ENCODE measurements at places on chromosomes 12 and 14.

DNA sequence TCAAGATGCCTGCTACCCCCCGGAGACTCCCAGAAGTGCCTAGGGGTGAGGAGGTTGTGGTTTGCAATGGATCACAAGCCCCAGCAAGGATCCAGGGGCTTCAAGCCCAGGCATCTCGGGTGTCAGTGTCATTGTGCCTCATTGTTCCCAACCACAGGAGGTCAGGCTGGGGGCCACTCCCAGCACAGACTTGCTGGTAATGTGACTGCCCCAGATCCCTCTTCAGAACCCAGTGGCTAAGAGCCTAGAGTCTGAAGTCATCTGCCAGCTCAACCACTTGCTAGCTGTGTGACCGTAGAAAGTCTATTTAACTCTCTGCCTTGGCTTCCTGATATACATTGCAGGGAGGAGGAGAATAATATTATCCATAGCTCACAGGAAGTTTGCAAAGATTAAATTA is 7.7 kb upstream of the ASB2 start:
- peak; percentile 6 for DNase-seq

DNA sequence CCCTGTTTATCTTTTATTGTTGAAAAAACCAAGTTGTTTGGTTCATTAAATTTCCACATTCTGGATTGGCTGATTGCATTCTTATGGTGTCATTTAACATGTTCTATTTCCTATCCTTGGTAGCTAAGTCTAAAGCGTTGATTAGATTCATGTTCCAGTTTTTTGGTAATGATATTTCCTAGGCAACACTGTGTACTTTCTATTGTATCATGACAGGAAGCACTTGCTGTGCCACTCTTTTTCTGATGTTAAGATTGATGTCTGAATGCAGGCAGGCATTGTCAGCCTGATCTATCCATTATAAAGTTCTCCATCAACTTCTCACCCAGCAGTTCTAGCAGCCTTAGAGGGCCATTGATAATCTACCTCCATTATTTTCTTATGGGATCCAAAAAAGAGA is 91.1 kb upstream of the ARID2 start:
- DNase-seq: no peak

GRCh38 chr12:59329462-59329861 is 266.4 kb upstream of the SLC16A7 start:
- no peak for DNase-seq

DNA sequence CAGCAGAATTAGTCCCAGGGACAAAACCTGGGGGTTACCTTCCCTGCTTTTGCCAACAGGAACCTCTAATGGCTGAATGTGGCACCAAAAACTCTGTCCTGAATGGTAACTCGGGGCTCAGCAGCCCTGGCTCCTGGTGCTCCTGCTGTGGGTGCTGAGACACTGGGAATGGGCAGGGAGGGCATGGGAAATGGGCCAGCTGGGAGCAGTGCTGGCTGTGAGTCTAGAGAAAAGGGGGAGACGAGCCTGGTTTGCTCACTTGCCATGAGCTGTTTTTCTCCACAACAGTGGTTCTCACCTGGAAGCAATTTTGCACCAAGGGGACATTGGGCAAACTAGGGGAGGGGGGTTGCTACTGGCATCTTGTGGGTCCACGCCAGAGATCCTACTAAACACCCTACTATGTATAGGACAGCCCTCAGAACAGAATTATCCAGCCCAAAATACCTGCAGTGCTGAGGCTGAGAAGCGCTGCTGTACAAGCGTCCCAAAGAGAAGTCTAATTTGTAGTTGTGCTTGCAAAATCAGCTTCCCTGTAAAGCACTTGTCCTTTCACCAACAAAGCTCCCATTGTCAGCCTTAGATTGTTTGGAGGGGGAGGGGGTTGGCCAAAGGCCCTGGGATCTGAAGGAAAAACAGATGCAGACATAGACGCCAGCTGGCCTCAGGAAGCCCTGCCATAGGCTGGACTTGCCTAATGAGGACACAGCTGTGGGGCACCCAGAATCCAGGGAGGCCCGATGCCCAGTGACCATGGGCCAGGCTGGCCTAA is 3.6 kb downstream of the LRRC74A start:
- no peak for DNase-seq

GRCh38 chr14:70685474-70686197 is 43.9 kb downstream of the TTC9 start:
- no peak for DNase-seq

DNA sequence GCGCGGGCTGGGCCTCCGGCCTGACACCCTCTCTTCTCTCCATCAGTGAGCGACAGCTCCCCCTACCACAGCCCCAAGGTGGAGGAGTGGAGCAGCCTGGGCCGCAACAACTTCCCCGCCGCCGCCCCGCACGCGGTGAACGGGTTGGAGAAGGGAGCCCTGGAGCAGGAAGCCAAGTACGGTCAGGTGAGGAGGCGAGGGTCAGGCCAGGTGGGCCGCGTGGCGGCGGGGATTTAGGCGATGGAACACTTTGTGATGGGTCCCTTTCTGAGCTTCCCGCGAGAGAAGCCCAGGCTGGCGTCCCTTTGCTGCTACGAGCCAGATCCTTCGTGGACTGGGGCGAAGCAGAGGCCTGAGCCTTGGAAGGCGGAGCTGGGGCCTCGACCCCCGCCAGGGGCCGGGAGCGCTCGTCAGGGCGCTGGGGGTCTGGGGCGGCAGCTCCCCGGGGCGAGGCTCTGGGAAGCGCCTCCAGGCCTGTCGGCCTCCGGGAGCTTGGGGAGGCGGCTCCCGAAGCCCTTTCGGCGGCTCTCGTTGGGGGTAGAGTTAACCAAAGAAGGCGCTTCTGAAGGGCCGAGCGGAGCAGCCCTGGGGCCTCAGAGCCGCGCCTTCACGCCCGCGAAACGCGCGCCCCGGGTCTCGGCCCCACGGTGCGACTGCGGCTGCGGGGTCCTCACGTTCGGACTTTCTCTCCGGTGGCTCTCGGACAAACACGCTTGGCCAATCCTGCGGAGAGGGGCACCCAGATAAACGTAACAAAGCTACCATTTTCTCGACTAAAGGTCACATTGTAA is 5.0 kb downstream of the PAX9 start:
- no peak for DNase-seq

GRCh38 chr12:12964255-12964654 is 12.3 kb upstream of the GPRC5D start:
- no peak for DNase-seq

DNA sequence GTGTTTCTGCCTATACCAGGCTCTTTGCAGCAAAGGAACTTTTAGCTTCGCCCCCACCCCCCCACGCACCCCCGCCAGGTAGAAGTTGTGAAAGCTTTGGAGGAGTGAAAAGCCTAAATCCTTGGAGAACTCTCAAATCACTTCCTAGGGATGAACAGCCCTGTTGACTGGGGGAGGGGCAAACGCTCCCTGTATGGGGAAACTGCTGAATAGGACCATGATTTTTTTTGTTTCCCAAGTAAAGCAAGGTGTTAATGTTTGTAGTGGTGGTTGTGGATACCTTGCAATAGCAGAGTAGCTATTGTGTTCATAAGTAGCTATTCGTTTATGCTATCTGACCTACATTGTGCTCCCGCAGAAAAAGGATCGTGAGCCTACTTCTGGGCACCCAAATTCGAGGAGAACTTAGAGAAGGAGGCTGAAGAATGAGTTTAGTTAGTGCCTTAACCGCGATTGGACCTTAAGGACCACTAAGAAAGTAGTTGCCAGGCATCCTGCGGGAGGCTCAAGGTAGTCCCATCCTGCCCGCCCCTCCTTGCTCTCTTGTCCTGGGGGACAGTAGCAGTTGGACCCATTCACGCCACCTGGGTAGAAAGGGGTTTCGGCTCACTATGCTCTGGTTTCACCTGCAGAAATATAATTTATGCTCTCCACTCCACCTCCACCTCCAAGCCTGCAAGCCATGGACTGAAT is 901 bp upstream of the NFKBIA start:
- no peak for DNase-seq

- DNase-seq: no peak
These were observed 426.6 kb downstream of the EGLN3 start for GRCh38 chr14:33524244-33524643.

GRCh38 chr14:68113343-68113930 is 293.9 kb downstream of the RAD51B start:
- no peak for DNase-seq

DNA sequence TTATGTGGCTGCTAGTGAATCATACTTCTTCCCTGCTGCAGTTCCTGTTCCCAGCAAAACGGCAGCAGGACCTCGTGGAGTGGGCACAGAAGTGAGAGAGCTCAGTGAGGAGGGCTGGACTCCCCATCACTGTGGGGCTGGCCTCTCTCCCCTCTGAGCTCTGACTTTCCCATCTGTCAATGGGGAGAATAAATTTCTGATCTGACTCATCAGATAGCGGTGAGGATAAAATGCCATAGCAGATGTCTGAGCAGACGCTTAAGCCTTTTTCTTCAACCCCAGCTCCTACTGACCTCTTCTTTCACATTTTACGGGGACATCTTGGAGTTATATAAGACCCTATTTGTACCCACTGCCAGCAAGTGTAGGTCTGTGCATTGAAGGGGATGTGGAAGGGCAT is 116.6 kb downstream of the CRACR2A start:
- no peak for DNase-seq

- no peak for DNase-seq
These were observed 79.8 kb upstream of the CFL2 start for GRCh38 chr14:34794217-34794616.

DNA sequence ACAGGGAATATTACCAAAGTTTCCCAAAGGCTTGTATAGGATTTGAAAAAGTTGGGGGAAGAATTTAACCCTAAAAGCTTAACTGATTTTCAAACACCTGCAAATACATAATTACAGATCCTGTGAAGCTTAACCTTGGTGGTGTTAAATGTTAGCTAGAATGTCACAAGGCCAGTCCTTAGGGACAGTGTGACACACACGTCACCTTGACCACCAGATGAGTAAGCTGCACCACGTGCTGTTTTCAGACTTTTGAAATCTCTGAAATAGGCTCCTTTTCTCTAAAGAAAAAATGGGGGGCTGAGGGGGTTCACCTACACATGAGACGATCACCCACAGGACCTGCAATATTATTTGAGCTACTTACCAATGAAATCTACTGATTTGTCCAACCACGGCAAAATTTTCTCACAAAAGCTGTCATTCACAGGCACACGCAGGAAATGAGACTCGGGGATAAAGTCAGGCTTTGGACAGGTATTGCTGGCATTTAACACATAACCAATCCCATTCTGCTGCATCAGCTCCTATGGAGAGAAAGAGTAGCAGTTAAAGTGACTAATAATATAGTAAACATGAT is 75.9 kb downstream of the DUSP16 start:
- no peak for DNase-seq

- DNase-seq: no peak
These were observed 434.0 kb upstream of the SYT1 start for GRCh38 chr12:78430551-78430950.

GRCh38 chr12:3292677-3293412 is 198.2 kb upstream of the PRMT8 start:
- no peak for DNase-seq

DNA sequence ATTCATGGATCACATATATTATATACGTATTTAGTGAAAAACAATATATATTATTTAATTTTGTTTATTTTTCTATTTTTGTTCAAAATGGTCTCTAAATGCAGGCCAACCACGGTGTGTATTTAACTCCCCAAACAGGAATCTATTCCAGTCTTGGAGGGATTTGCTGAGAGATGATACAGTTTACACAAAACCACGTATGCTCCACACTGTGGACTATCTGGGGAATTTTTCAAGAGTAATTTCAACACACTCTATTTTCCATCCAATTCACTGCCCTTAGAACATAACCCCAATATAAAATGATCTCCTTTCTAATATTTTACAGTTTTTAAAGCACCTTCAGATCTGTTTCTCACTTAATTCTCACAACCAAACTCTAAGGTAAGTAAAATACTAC is 15.3 kb downstream of the EML1 start:
- DNase-seq: no peak

DNA sequence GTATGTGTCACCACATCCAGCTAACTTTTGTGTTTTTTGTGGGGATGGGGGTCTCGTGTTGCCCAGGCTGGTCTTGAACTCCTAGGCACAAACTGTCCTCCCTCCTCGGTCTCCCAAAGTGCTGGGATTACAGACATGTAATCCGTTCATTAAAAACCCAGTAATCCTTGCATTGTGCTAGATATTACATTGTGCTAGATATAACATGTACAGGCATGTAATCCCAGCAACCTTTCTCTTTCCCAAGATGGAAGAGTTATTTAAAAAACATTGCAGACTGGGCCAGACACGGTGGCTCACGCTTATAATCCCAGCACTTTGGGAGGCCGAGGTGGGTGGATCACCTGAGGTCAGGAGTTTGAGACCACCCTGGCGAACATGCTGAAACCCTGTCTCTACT is 19.7 kb downstream of the ELK3 start:
- DNase-seq: no peak

DNA sequence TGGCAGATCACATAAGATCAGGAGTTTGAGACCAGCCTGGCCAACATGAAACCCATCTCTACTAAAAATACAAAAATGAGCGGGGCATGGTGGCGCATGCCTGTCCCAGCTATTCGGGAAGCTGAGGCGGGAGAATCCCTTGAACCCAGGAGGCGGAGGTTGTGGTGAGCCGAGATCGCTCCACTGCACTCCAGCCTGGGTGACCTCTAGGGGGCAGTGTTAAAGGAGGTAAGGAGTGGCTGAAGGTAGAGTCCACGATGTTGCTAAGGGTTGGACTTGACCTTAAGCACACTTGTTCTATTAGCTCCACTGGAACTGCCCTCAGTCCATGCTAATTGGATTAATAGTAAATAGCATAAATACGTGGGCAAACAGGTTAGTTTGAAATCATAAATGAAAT is 62.4 kb upstream of the PSMC1 start:
- DNase-seq: no peak

DNA sequence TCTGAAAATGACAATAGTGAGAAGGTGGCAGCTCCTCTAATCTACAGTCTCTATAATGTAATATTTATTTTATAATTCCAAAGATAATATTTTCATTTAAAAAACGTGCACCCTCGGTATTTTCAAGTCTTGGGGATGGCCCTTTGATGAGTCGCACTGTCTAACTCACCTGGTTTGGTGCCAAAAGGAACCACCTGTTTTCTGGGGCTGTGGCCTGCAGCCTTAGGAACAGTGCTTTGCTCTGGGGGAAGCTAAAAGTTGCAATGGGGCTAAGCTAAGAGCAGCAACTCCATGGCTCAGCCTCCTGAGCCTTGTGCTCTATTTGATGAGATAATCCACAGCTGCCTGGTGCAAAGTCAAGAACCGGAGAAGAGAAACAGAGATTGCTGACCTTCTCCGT is 6.4 kb upstream of the ENDOU start:
- DNase-seq: no peak

DNA sequence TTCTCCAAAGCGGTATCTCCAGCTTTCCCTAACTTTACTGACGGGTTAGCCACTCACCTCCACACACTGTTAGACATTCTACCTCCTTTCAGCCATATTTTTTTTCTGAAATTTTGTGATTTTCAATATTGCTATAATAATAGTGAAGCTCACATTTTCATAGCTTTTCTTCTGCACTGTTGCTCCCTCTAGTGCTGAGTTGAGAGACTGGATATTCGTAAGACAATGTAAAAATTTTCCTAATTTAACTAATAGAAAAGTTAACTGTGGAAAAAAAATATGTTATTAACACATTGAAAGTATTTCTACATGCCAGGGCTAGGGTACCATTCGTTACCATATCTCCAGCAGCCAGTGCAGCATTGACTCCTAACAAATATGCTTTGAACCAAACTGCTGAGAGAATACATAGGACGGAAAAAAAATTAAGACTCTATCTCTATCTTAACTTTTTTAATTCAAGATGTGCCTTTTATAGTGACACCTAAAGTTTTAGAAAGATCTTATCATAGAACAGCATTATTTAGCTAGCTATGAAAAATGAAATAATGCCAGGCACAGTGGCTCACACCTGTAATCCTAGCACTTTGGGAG is 48.7 kb upstream of the ABCC9 start:
- DNase-seq: no peak

GRCh38 chr14:104253901-104254353 is 115.5 kb downstream of the KIF26A start:
- no peak for DNase-seq
